ENCODE measurements at places on chromosomes 7 and 10. TPM values are rescaled to one million over a fixed set of nuclear protein-coding genes. Genes with fewer than 3 reads are reported as not detected.

DNA sequence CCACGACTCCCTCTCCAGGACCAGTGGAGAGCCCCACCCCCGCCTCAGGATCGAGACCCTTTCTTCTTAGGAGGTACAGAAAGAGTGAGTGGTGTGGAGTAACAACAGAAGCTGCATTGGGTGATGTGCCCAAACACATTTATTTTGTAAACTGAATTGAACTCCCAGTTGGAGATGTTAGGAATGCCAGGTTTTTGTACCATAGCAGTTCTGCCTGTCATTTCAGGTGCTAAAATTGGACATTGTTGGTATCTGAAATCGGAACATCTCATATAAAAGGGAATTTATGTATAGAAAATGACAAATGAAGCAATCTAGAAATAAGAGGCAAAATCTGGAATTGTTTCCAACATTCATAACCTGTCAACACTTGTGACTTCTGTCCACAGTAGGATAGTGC is 74.7 kb downstream of the SHH start:
- H3K36me3 ChIP-seq = no peaks in the 10 kb centered on the region
- H3K4me3 ChIP-seq = no peak overlapping the region
- no peaks in the 10 kb centered on the region for H3K27me3 ChIP-seq
- H3K27ac ChIP-seq = no peak overlapping the region
- H3K4me1 ChIP-seq = no peaks in the 10 kb centered on the region

AZGP1 gene
- 44.3 TPM for polyA plus RNA-seq

PPP3CB gene
- polyA plus RNA-seq = 11.8 TPM

LHFPL3 gene
- polyA plus RNA-seq = not detected

GRCh38 chr7:135414850-135415439 is 95.0 kb downstream of the CNOT4 start:
- H3K27me3 ChIP-seq = no peaks in the 10 kb centered on the region
- H3K4me3 ChIP-seq = no peak overlapping the region
- peak; percentile 60 for DNase-seq
- H3K27ac ChIP-seq = no peak overlapping the region

GRCh38 chr7:2280424-2280823 is 33.8 kb downstream of the SNX8 start:
- peak overlapping the region; percentile 84 for H3K27ac ChIP-seq
- H3K4me1 ChIP-seq = peaks cover 29% of the 10 kb centered on the region
- H3K36me3 ChIP-seq = no peaks in the 10 kb centered on the region
- no peak for DNase-seq
- H3K27me3 ChIP-seq = no peaks in the 10 kb centered on the region
- H3K4me3 ChIP-seq = no peak overlapping the region

DNA sequence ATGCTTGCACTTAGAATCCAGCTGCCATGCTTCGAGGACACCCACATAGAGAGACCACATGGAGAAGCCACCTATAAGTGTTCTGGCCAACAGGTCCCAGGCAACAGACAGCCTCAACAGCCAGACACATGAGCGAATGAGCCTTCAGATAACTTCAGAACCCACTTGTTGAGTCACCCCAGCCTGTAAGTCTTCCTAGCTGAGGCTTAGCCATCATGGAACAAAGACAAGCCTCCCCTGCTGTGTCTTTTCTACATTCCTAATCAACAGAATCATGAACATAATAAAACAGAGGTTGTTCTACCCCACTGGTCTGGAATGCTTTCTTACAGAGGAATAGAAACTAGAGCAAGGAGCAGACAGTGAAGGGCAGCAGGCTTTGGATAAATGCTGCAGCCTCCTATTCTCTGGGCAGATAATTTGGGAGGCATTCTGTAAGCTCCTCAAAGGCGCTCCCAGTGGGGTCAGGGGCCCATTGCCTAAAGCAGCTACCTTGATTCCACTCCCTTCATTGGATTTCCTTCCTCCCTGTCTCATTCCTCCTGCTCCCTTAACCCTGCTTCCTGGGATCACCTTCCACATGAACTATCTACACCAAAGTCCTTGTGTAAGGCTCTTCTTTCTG is 4.6 kb downstream of the TLL2 start:
- H3K4me3 ChIP-seq = no peak overlapping the region
- H3K4me1 ChIP-seq = peaks cover 3% of the 10 kb centered on the region
- H3K27me3 ChIP-seq = peaks cover 28% of the 10 kb centered on the region

DNA sequence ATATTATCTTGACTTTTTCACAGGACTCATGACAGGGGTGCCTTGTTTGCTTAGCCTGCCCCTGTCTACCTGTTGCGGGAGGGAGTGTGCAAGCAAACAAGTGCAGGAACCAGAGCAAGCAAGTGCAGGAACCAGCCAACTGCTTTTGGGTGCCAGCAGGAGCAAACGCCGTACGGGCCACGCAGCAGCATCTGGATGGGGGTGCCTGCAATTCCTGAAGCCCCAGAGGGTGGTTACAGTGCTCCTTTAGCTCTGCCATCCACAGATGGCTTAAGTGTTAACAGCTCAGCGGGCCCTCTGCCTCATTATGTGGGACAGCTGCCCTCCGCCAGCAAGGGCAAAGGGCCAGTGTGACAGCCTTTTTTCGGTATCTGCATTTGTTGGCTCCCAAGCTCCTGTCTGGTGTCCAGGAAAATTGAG is 83.5 kb downstream of the MICU1 start:
- DNase-seq = no peak
- H3K4me1 ChIP-seq = no peaks in the 10 kb centered on the region
- H3K27me3 ChIP-seq = no peaks in the 10 kb centered on the region
- no peak overlapping the region for H3K27ac ChIP-seq
- no peak overlapping the region for H3K4me3 ChIP-seq

- H3K4me1 ChIP-seq = no peaks in the 10 kb centered on the region
- H3K4me3 ChIP-seq = no peak overlapping the region
- no peaks in the 10 kb centered on the region for H3K36me3 ChIP-seq
- no peak overlapping the region for H3K27ac ChIP-seq
These were observed 28.0 kb upstream of the PSMG3 start for GRCh38 chr7:1597791-1598190.

GRCh38 chr10:3366735-3367405 is 194.3 kb upstream of the PITRM1 start:
- H3K4me3 ChIP-seq = no peak overlapping the region
- peak overlapping the region; percentile 28 for H3K27ac ChIP-seq
- no peaks in the 10 kb centered on the region for H3K27me3 ChIP-seq
- peaks cover 14% of the 10 kb centered on the region for H3K4me1 ChIP-seq
- no peaks in the 10 kb centered on the region for H3K36me3 ChIP-seq

DNA sequence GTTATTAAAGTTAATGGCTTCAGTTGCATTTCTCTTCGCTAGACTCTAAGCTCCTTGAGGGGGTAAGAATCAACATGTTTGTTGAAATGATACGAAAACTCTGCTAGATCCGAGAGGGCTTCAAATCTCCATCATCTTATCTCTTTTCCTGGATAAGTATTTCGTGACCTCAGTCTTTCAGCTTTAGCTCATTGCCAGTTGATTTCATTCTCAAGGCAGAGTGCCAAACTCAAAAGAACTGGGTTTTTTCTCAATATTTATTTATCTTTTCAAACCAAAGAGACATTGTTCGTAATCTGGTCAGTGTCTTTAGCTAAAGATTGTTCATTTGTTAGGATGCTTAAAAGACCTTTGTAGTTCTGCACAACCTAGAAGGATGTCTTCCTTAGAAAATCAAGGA is 108.9 kb downstream of the ARID5B start:
- no peaks in the 10 kb centered on the region for H3K27me3 ChIP-seq
- DNase-seq = no peak
- H3K36me3 ChIP-seq = no peaks in the 10 kb centered on the region
- peaks cover 5% of the 10 kb centered on the region for H3K4me1 ChIP-seq
- no peak overlapping the region for H3K4me3 ChIP-seq
- no peak overlapping the region for H3K27ac ChIP-seq

DNA sequence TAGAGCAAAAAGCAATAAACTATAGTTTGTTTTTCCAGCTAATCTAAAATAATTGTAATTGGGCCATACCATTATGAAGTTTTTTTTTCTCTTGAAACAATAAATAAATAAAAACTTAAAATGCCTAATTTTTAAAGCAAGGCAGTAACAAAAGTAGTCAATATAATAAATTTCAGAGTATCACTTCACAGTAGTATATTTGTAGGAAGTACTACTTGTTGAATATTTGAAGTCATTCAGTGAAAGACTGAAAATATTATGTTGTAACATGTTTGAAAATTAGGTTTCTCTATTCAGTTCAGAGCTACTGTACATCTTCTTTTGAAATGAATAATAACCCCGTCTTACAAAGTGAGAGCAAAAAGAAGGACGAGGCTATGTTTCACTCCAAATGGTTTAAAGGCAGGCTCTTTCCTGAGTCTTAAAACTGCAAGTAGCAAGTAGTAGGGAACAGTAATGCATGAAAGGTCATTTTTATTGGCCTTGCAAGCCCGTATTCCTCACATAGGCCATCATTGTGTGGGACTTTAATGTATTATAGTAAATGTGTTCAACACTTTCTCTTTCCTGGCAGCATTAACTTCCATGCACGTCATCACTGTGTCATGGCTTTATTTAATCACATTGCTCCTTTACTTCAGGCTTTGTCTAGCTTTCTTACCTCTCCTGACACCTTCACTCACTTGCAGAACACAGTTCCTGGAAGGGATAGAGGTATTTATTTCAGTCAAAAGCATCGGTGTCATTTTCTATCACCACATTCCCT is 141.4 kb downstream of the VTI1A start:
- no peaks in the 10 kb centered on the region for H3K36me3 ChIP-seq
- H3K27ac ChIP-seq = no peak overlapping the region
- H3K27me3 ChIP-seq = no peaks in the 10 kb centered on the region
- no peaks in the 10 kb centered on the region for H3K4me1 ChIP-seq

DNA sequence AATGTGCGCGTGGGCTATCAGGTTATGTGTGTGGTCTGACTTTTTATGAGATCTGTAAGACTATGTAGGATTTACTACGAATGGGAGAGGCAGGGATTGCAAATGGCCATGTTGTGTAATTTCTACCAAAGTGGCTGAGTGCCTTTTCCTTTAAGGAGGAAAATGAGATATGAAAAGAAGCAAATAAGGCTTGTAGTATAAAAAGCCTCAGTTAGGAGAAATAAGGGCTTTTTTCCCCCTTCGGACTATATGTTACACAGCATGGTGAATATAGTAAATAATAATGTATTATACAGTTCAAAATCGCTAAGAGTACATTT is 447 bp upstream of the GPAM start:
- no peak for DNase-seq
- H3K36me3 ChIP-seq = no peaks in the 10 kb centered on the region
- H3K27ac ChIP-seq = peak overlapping the region; percentile 97
- H3K27me3 ChIP-seq = no peaks in the 10 kb centered on the region

ZNF853 gene
- 6.6 TPM for polyA plus RNA-seq

FGFBP3 gene
- polyA plus RNA-seq = 2.6 TPM

- peak overlapping the region; percentile 57 for H3K27ac ChIP-seq
- H3K36me3 ChIP-seq = no peaks in the 10 kb centered on the region
- H3K4me1 ChIP-seq = peaks cover 40% of the 10 kb centered on the region
- no peak overlapping the region for H3K4me3 ChIP-seq
These were observed 109.7 kb upstream of the PPIF start for GRCh38 chr10:79237454-79238157.

GRCh38 chr7:24757353-24758275 is at the start of gene GSDME:
GSDME (minus strand) TSS chr7:24757464; CDS start chr7:24749774, 7,690 bp downstream.
- no peaks in the 10 kb centered on the region for H3K36me3 ChIP-seq
- H3K4me1 ChIP-seq = peaks cover 13% of the 10 kb centered on the region
- H3K27me3 ChIP-seq = no peaks in the 10 kb centered on the region
- DNase-seq = peak; percentile 90

- H3K27me3 ChIP-seq = no peaks in the 10 kb centered on the region
- no peak for DNase-seq
- peaks cover 14% of the 10 kb centered on the region for H3K4me1 ChIP-seq
- no peak overlapping the region for H3K4me3 ChIP-seq
- no peaks in the 10 kb centered on the region for H3K36me3 ChIP-seq
These were observed 373.0 kb downstream of the RPS24 start for GRCh38 chr10:78406648-78407008.

DNA sequence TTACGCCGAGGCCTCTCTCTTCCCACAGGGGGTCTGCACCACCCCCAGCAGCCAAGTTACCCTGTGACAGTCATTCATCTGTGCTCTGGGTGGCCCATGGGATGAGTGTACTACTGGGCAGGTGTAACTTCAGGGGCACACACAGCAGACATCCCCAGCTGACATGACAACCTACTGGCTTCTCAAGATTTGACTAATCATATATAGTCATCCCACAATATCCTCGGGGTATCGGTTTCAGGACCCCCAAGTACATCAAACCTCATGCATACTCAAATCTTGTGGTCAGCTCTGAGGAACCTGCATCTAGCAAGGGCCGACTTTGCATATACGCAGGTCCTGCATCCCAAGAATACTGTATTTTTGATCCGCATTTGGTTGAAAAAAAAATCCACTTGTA is 336.9 kb upstream of the C7orf33 start:
- H3K4me1 ChIP-seq = no peaks in the 10 kb centered on the region
- no peak for DNase-seq
- H3K36me3 ChIP-seq = no peaks in the 10 kb centered on the region
- H3K4me3 ChIP-seq = no peak overlapping the region
- H3K27me3 ChIP-seq = no peaks in the 10 kb centered on the region

- H3K4me3 ChIP-seq = no peak overlapping the region
- H3K4me1 ChIP-seq = no peaks in the 10 kb centered on the region
- H3K36me3 ChIP-seq = no peaks in the 10 kb centered on the region
- no peak for DNase-seq
- no peaks in the 10 kb centered on the region for H3K27me3 ChIP-seq
These were observed 107.5 kb upstream of the SDK1 start for GRCh38 chr7:3193379-3194120.

DNA sequence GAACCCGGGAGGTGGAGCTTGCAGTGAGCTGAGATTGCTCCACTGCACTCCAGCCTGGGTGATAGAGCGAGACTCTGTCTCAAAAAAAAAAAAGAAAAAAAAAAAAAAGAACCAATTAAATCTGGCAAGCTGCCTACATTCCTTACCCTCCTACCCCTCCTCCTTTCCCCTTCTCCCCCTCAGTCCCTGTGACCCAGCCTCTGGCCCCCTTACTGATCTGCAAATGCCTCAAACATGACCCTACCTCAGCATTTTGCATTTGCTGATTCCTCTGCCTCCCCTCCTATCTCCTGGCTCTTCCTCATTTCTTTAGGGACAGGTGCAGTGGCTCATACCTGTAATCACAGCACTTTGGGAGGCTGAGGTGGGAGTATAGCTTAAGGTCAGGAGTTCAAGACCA is 19.3 kb downstream of the CDHR3 start:
- no peak for DNase-seq
- no peaks in the 10 kb centered on the region for H3K27me3 ChIP-seq
- H3K4me3 ChIP-seq = no peak overlapping the region
- no peak overlapping the region for H3K27ac ChIP-seq
- H3K36me3 ChIP-seq = no peaks in the 10 kb centered on the region

STEAP1 gene
- 8.5 TPM for polyA plus RNA-seq

DOCK4 gene
- polyA plus RNA-seq = 6.0 TPM

- H3K4me1 ChIP-seq = no peaks in the 10 kb centered on the region
- H3K4me3 ChIP-seq = no peak overlapping the region
- no peaks in the 10 kb centered on the region for H3K36me3 ChIP-seq
- H3K27ac ChIP-seq = no peak overlapping the region
These were observed 144.7 kb downstream of the PLCE1 start for GRCh38 chr10:94138391-94138790.

- DNase-seq = no peak
- no peak overlapping the region for H3K4me3 ChIP-seq
- H3K4me1 ChIP-seq = no peaks in the 10 kb centered on the region
- H3K36me3 ChIP-seq = no peaks in the 10 kb centered on the region
These were observed 131.2 kb downstream of the MPP7 start for GRCh38 chr10:28171468-28172222.

Measured in hepatocyte (in vitro differentiated cells).